ENCODE measurements at places on chromosomes 3 and 15. TPM values are rescaled to one million over a fixed set of nuclear protein-coding genes. Genes with fewer than 3 reads are reported as not detected.

DNA sequence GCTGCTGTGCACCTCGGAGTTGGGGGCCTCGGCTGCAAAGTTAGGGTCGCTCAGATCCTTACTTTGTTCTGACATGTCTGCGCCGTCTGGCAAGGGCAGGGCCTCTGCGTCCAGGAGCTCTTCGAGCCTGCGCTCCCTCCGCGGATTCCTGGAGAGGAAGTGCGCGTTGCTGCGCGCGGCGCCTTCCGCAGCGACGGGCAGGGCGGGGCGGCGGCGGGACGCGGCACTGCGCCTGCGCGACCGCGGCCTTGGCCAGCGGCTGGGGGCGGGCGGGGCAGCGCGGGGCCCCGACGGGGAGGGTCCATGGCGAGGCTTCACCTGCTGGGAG, at the start of gene NDN:
Gene NDN (minus strand): TSS at position 163 of the 328 bp plus-strand sequence. CDS start 88 bp downstream, at position 75.
- no peak for DNase-seq

DNA sequence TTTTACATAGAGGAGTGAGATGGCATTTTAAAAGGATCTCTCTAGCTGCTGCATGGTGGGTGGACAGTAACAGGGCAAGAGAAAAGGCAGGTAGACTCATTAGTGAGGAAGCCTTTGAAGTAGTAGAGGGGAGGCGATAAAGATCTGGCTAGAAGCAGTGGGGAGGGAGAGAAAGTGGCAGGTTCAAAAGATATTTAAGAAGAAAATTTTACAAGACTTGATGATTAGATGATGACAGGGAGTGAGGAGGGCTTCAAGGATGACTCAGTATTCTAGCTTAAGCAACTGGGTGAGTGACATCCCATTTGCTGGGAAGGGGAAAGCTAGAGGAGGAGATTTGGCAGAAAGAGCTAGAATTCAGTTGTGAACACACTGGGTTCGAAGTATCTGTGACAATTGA, 3.8 kb upstream of the BRPF1 start:
- DNase-seq, result no peak

- no peak for DNase-seq
Observed at GRCh38 chr15:61295239-61295638, 66.1 kb upstream of the RORA start.

DNA sequence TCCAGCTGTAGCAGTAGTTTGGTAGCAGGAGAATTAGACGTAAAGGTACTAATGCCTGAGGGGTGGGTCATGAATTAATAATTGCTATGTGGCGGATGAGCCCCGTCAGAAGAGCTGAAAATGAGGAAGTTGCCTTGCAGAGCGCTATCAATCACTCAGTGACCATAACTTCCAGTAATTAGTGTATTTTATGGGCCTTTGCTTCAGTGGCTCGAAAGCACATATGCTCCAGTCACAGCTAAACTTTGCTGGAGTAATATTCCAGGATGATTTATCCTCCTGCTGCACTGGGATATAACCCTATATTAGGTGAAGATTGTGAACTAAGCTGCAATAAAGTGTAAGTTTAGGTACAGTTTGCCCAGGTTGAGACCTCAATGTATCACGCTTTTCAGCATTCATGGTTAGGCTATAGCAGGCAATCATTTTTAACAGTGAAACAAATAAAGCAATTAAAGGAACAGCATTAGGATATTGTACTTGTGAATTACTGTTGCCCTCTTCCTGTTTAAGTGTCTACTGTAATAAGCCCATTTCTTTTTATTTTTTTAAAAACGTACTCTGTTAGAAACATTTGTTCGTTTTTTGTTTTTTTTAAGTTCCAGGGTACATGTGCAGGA, 104.6 kb upstream of the SKOR1 start:
- DNase-seq, result no peak

- no peak for DNase-seq
Observed at GRCh38 chr3:28068342-28068741, 173.1 kb upstream of the CMC1 start.

GRCh38 chr3:60461267-60461666, 790.0 kb downstream of the FHIT start:
- DNase-seq, result no peak

DNA sequence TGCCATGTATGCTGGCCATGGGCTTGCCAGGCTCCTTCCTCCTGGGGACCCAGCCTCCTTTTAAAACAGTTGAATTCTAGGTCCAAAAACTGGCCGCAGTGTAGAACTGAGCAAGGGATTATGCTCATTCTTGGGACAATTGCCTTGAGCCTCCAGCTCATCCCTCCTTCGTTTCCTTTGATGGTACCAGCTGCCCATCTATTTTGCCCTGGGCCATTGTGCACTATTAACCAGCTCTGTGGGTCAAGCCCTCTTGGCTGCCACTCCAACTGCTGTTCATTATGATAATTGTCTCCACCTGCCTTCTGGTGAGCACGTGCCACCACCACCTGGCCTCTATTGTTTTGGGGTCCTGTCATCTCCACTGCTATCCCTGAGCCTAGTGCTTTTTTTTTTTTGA, 75.8 kb upstream of the SYN2 start:
- DNase-seq, result no peak

GRCh38 chr15:37425541-37425940, 325.2 kb upstream of the MEIS2 start:
- no peak for DNase-seq

- DNase-seq, result no peak
Observed at GRCh38 chr15:90760661-90761232, 43.6 kb downstream of the BLM start.

DNA sequence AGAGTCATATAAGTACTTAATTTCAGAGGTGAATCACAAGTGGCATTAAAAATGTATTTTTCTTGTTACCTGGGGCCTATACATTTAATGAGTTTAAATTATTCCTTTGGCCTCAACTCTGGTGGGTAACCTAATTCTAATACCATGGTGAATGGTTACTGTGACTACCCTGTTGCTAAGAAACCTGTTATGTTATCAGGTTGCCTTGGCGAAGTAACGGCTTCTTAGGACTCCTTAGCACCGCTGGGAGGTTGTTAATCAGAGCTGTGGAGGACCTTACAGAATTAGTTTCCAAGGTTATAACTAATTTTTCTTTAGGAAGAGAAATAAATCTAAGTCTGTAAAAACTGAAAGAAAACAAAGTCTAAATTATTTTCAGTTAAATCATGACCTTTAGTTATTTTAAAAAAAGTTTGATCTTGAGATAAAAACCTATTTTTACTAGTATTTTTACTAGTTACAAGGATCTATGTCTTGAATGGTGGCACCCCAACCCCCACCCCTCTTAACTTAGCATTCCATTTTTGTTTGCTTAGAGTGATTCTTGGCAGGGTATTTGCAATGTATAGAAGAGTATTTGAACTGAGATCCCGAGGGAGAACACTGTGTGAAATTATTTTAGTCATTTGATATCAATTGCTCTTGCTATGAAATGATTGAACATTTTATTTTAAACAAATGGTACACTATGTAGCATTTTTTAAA, 155.5 kb downstream of the FNDC3B start:
- no peak for DNase-seq

DNA sequence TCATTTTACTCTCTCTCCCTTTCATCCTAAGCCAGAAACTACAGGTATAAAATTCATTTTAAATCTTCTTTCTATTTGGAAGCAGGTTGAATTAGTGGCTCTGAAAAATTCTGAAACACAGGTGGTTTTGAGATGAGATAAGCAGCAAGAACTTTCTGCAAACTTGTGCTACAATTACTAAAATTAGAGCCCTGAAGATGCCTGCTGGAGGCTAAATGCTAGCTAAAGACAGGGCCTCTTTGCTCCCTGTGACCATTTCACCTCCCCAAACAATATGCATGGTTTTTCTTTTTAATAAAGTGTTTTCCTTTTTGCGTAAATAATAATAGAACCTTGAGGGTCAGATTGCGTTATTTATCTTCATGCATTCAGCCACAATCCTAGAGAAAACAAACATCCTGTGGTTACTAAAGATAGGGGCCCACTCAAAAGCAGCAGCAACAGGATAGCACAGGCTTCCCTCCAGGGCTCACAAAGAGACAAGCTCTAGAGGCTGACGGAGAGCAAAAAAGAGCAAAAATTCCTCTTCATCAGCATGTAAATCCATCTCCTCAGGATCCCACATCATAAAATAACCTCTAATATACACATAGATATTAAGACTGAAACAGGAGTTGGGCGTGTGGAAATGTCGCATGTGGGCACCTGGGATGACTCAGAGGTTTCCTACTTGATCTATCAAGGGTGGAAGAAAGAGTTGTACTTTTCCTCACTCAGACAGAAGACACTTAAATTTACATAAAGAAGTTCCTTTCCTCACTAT, 26.5 kb upstream of the CP start:
- DNase-seq, result no peak

DNA sequence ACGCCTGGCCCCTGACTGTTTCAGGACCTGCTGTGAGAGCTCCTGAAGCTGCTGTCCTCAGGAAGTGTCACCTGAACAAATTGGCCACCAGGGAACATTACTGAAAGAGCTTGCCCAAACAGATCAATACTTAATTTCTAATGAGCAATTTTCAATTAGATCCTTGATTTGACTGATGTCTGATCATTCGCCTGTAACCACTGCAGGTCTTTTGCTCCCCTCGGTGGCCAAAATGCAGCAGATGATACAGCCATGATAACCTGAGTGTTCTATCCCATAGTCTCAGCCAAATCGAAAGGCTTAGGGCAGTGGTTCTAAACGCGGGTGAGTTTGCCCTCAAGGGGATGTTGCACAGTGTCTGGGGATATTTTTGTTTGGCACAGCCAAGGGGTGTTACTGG, 57.6 kb upstream of the MEX3B start:
- no peak for DNase-seq

DNA sequence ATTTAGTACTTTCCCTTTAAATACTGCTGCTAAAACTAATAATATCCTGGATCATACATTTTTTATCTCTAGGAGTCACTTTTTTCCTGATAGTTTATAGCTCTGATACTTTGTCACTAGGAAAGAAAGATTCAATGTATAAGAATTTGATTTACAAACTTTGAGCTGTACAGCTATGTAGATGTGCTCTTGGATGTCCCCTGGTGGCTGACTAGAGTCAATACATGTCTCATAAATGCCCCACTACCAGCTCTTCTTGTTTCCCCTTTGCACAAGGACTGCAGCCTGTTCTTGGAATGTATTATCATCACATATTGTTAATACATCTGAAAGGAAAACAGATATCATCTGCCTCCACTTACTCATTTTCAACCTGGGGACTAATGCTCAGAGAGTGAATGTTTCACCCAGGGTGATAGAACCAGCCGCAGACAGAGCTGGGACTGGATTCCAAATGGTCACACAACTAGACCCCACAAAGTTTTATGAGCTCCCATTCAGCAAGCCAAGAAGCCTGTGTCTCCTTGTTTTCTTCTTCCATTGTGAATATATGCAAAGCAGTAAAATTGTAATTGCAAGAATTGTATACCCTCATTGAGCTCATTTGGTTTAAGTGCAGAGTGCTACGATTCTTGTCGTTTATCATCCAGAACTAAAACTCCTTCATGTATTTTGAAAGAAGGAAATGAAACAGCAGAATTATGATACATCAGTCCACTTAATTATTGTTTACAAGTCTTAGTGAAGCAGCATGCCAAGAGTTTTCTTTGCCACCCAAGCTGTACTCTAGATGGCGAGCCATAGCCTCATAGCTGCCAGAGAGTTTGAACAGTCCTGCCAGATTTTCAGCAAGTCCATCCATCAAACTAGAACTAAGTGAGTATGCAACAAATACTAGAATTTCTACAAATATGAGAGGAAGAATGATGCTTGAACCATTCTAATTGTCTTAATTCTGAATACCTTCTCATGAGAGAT, 261.6 kb upstream of the LMCD1 start:
- peak; percentile 50 for DNase-seq

- no peak for DNase-seq
Observed at GRCh38 chr15:23002920-23003319, 22.8 kb upstream of the CYFIP1 start.

DNA sequence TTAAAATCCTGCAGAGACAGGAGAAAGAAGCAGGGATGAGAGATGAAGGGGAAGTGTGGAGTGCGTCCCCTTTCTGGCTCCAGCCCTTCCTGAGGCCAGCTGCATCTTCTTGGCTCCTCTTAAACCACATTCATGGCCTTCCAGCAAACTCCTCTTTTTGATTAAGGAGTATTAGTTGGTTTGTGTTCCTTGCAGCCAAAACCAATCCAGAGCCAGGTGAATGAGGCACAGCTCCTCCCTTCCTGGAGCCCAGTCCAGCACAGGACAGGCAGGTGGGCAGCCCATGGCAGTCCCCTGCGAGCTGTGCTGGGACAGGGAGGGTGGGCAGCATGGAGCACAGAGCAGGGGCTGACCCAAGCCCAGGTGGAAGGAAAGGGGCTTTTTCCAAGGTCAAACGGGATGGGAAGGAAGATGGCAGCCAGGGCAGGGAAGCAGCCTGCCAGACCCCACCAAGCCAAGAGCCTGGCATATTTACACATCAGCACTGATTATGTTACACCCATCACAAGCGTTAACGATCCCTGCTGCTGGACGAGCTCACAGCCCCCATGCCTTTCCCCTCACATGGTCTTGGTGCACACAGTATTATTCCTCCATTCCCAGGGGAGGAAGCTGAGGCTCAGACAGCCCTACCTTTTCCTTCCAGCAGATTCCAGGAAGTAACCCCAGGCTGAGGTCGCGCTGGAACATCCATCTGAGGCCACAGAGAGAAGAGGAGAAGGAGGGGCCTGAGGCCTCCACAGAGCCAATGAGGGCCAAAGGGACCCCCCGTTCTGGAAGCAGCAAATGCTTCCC, 175.6 kb downstream of the SMAD6 start:
- DNase-seq, result no peak

DNA sequence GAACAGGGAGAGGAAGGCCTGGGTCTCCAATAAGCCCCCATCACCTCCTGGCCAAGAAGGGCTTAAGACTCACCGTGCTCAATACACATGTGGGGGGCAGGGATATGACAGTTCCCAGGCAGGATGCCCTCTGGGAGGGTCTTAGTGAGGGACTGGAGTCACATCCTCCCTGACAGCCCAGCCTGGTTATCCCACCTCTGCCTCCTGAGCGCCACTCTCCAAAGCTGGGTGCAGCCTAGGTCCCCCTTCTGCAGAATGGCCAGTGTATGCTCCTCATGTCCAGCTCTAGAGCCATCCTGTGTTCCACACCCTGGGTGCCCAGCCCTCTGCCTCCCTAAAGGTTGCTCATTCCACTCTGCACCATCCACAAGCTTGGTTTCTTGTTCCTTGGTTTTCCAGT, 1.2 kb upstream of the SHISA5 start:
- no peak for DNase-seq

GRCh38 chr3:157542711-157543500, 39.7 kb upstream of the VEPH1 start:
- no peak for DNase-seq

GRCh38 chr3:123285066-123285465, 83.3 kb downstream of the SEC22A start:
- no peak for DNase-seq

- no peak for DNase-seq
Observed at GRCh38 chr3:171676601-171677175, 133.6 kb downstream of the PLD1 start.

GRCh38 chr15:85011160-85011571, 29.5 kb downstream of the PDE8A start:
- no peak for DNase-seq

MAN2A2 gene
- total RNA-seq, result 97.4 TPM

CFAP100 gene
- total RNA-seq, result not detected

LRRN1 gene
- total RNA-seq, result 0.46 TPM

TYRO3 gene
- total RNA-seq, result 1.1 TPM

DUOXA1 gene
- total RNA-seq, result not detected

DPPA4 gene
- not detected for total RNA-seq

AGBL1 gene
- total RNA-seq, result not detected

PLA2G4D gene
- not detected for total RNA-seq

TMEM42 gene
- total RNA-seq, result 13.0 TPM

Measured in activated CD4-positive, alpha-beta T cell treated with anti-CD3 and anti-CD28 coated beads, Interleukin-2, amount 10 ng/mL, durations not matched to agents 7 days and 5 days (primary cell).